ENCODE measurements at places on chromosomes 2 and 18. TPM values are rescaled to one million over a fixed set of nuclear protein-coding genes. Genes with fewer than 3 reads are reported as not detected.

Gene PDE6D
- total RNA-seq = 35.5 TPM

- H3K36me3 ChIP-seq = no peaks in the 10 kb centered on the region
- no peak overlapping the region for H3K4me3 ChIP-seq
- H3K27me3 ChIP-seq = peaks cover 2% of the 10 kb centered on the region
- no peak for DNase-seq
Observed at GRCh38 chr18:56089612-56090258, 501.7 kb upstream of the TCF4 start.

- H3K4me3 ChIP-seq = no peak overlapping the region
- no peaks in the 10 kb centered on the region for H3K36me3 ChIP-seq
- no peak overlapping the region for H3K27ac ChIP-seq
- no peak for DNase-seq
- H3K27me3 ChIP-seq = no peaks in the 10 kb centered on the region
- H3K4me1 ChIP-seq = no peaks in the 10 kb centered on the region
Observed at GRCh38 chr2:237546040-237546875, 20.1 kb upstream of the PRLH start.

Gene UGT1A3
- not detected for total RNA-seq

Gene RAB6C
- not detected for total RNA-seq

GRCh38 chr18:55584201-55584600, 3.8 kb downstream of the TCF4 start:
- H3K4me3 ChIP-seq = no peak overlapping the region
- peaks cover 15% of the 10 kb centered on the region for H3K4me1 ChIP-seq
- peaks cover 34% of the 10 kb centered on the region for H3K27me3 ChIP-seq

GRCh38 chr18:8773980-8774379, 68.6 kb downstream of the MTCL1 start:
- no peaks in the 10 kb centered on the region for H3K36me3 ChIP-seq
- H3K4me1 ChIP-seq = no peaks in the 10 kb centered on the region
- no peak overlapping the region for H3K27ac ChIP-seq
- DNase-seq = no peak
- no peaks in the 10 kb centered on the region for H3K27me3 ChIP-seq

DNA sequence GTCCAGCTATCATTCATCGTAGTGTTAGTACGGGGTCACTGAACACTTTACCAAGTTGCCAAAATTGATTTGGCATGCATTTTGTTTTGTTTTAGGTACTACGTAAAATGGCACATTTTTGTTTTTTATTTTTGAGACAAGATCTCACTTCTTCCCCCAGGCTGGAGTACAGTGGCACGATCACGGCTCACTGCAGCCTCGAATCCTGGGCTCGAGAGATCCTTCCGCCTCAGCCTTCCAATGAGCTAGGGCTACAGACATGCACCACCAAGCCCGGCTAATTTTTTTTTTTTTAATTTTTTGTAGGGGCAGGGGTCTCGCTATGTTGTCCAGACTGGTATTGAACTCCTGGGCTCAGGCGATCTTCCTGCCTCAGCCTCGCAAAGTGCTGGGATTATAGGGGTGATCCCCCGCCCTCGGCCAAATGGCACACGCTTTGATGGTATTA, 786 bp downstream of the TAF1B start:
- H3K27me3 ChIP-seq = no peaks in the 10 kb centered on the region
- peak overlapping the region; percentile 89 for H3K27ac ChIP-seq
- H3K4me3 ChIP-seq = peak overlapping the region; percentile 88
- DNase-seq = no peak
- H3K36me3 ChIP-seq = peaks cover 41% of the 10 kb centered on the region
- H3K4me1 ChIP-seq = peaks cover 48% of the 10 kb centered on the region

DNA sequence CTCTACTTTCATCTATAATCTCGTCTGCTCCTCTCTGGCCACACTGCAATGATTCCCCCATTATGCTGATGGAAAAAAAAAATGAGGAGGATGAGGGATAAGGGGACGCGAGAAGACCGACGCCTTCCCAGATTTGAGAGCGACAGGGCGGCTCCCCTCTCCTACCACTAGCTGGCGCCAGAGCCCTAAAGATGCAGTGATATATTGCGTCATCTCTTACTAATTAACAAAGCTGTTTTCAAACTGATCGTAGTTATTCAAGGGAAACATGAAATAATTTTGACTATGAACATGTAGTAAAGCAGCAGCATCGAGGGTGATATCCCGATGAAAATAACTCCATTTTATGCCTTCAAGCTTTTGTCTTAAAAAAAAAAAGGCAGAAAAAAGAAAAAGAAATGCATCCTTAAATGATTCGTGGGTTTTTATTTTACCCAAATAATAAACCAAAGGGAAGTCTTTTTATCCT, 48.0 kb upstream of the HNRNPA3 start:
- peaks cover 6% of the 10 kb centered on the region for H3K27me3 ChIP-seq
- no peaks in the 10 kb centered on the region for H3K36me3 ChIP-seq
- H3K4me1 ChIP-seq = peaks cover 28% of the 10 kb centered on the region
- no peak overlapping the region for H3K27ac ChIP-seq

Measured in activated T-helper 2 cell treated with anti-CD3 and anti-CD28 coated beads, Interferon-gamma antibody, Interleukin-2, Interleukin-4, amounts not matched to agents 10 μg/mL and 5 μg/mL and 100 μg/mL, durations not matched to agents 14 hours and 24 hours and 36 hours (primary cell).